Left lobe of liver (tissue), 2 donors: ENCODE measurements at places on chromosomes 3 and 15. TPM values are rescaled to one million over a fixed set of nuclear protein-coding genes. Genes with fewer than 3 reads are reported as not detected.

DNA sequence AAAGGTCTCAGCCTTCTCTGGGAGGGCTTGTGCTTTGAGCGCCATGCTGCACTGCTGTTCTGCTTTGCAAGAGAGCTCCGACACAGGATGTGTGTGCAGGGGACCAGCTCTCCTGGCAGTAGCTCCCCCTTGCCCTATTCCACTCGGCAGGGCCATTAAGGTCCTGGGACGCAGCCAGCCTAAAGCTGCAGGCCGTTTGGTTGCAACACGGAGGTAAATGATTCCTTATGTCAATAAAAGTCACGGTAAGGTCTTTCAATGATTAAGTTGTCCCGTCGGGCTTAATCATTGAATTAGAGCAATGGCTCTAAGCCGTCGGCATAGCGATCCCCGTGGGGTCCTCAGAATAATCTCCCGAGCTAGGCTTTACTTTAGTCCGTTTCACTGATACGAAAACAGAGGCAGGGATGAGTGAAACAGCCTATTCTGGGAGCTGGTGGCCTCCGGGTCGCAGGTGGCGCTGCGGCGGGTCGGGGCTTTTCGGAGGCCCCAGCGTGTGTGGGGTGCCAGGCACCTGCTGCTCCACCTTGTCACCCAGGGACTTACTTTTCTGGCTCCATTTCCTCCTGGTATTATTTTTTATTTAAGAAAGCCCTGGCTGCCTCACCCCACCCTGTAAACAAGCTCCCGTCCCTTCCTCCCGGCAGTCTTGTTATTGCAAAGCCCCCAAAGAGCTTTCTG, 525.2 kb downstream of the OCA2 start:
- DNase-seq: no peak

GRCh38 chr15:77096138-77096537, 25.2 kb upstream of the TSPAN3 start:
- no peak for DNase-seq

- no peak for DNase-seq
These were observed 110.0 kb downstream of the ARNT2 start for GRCh38 chr15:80514071-80514780.

GRCh38 chr3:145124900-145125678, 1035.9 kb downstream of the PLOD2 start:
- DNase-seq: no peak

DNA sequence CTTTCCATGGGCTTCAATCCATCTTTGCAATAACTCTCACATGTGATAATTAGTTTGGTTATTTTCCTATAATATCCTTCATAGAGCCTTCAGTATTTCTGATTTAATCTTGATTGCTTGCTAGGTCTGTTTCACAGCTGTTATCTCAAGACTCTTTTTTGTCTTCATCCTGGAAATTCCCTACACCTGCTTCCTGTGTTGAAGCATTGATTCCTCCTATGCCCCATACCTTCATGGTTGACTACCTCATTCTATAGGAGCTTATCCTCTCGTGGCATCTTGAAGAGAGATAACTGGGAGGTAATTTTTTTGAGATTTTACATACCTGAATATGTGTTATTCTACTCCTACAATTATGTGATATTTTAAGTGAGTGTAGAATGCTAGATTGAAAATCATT, 26.7 kb downstream of the PIK3CA start:
- DNase-seq: no peak

DNA sequence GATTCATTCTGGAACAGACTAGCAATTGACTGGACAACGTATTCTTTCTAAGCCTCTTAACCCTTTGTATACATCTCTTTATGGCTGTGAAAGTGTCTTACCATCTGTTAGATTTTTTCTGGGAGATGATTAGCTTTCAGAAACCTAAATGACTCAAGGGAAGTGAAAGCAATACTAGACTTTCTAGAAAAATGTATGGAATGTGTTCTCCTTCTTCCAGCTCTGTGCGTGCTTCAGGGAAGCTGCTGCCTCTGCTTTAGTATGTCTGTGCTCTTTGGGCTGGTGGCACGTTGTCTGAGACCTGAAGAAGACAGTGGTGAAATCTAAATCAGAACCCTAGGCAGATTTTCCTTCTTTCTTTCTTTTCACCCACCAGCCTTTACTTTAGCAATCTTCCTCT, 89.5 kb downstream of the ITPR1 start:
- DNase-seq: no peak

- DNase-seq: no peak
These were observed 98.0 kb downstream of the USP13 start for GRCh38 chr3:179750720-179751328.

- DNase-seq: no peak
These were observed 54.2 kb upstream of the AMOTL2 start for GRCh38 chr3:134428401-134428800.

TERC gene
- 3.1 TPM for total RNA-seq

WDR5B gene
- total RNA-seq: 2.3 TPM

DNA sequence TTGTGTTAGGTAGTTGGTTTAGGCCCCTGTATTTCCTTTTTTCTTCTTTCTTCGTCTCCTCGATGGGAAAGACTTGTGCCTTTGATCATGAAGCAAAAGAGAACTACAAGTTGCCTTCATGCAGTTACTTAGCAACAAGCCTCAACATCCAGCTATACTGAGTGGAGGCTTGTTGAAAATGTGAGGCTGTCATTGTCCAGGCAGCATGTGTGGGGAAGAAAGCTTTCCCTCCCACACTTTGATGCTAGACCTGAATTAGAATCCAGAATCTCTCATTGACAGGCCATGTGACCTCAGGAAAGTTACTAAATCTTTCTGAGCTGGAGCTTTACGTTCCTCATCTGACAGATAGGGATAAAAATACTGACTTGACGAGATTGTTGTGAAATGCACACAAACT, 23.7 kb downstream of the IFT122 start:
- DNase-seq: no peak

GRCh38 chr3:103712320-103713008, 1277.6 kb downstream of the ZPLD1 start:
- DNase-seq: no peak

GRCh38 chr3:193865339-193865738, 270.6 kb upstream of the HES1 start:
- DNase-seq: no peak

- no peak for DNase-seq
These were observed 6.8 kb upstream of the MOBP start for GRCh38 chr3:39460677-39461076.

DNA sequence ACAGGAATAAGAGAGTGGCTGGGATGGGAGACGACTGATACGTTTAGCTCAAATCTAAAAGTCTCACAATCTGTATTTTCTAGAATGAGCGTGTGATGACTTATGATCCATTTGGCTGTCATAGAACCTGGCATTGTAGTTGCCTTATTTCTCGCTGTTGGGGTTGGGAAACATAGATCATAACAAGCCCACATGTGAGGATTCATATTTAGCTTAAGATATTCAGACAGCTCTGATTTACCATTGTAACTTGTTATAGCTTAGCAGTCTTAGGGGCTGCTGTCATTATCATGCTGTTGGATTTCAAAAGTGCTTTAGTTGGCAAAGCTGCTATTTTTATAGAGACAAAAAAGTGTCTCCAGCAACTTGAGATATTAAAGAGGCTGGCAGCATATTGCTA, 871.3 kb downstream of the ZPLD1 start:
- DNase-seq: no peak

DNA sequence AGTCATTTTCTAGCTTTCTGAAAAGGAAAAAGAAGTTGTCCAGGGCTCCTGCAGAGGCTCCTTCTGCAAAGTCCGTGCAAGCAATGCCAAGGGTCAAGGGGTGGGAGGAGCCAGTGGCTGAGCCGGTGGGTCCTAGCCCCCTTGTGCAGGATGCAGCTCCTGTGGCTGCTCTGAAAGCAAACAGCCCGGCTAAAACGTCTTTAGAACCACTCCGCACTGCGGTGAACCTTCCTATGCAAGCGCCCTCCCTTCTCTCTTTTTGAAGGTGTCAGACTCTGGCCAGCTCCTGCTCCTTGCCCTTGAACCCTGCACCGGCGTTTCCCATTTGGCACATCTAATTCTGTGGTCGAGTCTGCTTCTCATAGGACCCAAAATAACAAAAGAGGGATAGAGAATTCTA, 183.1 kb downstream of the UACA start:
- DNase-seq: no peak

DNA sequence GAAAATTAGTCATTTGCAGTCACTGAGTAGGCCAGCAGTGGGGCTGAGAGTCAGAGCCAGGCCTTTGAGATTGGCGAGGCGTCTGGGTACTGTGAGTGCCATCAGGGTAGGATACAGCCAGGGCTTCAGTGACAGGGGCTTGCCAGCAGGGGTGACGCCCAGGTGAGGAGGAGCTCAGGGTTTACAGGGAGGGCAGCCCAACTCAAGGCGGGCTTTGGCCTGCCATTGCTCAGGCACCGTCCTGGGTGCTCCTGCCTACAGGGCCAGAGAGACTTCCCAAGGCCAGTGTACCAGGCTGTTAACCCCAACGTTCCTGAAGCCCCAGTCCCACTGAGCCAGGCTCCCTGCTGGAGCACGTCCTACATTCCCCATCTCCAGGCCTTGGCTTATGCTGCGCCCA, 152.0 kb downstream of the FBLN2 start:
- DNase-seq: no peak

- peak; percentile 58 for DNase-seq
These were observed 17.5 kb downstream of the HDC start for GRCh38 chr15:50247819-50248655.

- no peak for DNase-seq
These were observed 43.0 kb downstream of the ABHD5 start for GRCh38 chr3:43733459-43734384.

GRCh38 chr15:37136666-37137065, 36.3 kb upstream of the MEIS2 start:
- no peak for DNase-seq

DNA sequence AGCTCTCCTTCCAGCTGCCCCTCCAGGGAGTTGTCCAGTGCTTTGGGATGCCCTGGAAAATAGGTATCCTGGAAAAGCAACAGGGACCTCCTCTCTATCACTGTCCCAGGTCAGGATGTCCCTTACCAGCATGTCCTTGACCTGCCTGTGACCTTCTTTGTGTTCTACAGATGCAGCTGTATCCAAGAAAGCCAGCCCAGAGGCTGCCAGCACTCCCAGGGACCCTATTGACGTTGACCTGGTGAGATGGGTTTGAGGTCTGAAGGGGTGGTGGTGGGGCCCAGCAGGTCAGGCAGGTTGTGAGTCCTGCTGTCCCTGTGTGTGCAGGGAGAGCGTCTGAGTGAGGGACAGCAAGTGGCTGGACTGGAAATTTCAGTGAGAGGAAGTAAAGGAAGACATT, 30.2 kb downstream of the PML start:
- no peak for DNase-seq

DNA sequence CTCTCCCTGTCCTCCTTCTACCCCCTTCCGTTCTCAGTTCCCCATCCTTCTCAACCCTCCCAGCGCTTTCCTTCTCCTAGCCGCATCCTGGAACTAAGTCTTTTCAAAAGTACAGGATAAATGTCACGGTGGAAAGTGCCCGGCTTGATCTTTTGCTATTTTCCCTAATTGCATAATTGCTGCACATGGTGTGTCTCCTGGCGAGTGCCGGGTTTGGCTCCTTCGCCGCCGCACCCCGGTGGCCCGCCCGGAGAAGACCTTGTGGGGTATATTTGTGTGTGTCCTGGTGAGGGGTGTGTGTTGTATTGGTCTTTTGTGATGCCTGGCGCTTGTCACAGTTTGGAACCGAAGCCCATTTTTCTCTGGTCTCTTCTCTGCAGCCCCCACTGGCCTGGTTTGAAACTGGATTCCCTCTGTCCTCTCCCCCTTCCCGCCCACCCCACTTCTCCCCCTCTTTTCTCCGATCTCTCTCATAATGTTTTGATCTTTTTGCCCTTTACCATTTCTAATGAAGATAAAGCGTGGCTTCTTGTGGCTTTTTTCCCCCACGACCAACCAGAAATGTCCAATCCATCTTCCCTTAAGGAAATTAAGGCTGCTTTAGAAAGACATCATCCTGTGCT, 692 bp downstream of the UBE2E2 start:
- DNase-seq: peak; percentile 54

- DNase-seq: no peak
These were observed 26.7 kb upstream of the PLA2G4D start for GRCh38 chr15:42121021-42121420.

DNA sequence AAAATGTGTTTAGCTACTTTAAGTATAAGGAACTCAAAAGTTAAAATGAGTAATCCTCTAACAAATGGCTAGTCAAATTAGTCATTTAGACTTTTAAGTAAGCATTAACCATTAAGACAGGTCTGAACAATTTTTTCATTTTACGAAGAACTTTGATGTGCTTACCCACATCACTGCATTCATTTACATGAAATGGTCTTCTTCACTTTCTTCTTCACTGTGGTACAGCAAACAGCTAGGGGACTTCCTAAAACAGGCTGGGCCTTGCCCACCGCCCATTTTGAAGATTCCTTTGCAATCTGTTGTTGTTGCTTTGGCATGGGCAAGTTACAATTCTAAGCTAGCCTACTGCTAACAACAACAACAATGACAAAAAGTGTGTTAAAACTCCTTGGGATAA, 67.4 kb downstream of the CBLB start:
- DNase-seq: no peak

GRCh38 chr3:25156626-25157025, 271.4 kb upstream of the RARB start:
- DNase-seq: no peak

PAK6 gene
- total RNA-seq: not detected

GRCh38 chr15:55221090-55222011, 24.6 kb upstream of the RSL24D1 start:
- no peak for DNase-seq

DNA sequence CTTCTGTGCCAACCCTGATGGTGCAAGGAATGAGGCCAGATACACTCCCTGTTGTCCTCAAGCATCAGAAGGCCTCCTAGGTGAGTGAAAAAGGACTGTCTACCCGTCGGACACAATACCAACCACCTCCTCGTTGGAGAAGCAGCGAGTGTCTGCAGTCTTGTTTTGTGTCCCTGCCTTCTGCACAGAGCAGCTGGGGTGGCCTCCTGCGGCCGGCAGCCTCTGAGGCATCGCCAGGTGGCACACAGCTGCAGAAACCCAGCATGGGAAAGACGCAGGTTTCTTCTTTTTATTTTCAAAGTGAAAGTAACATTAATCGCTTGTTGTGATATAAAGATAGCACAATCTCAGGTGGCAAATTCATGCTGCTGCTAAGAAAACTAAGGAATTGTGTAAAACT, 509.9 kb downstream of the OCA2 start:
- DNase-seq: no peak
